ENCODE measurements at places on chromosomes 5 and 9.

DNA sequence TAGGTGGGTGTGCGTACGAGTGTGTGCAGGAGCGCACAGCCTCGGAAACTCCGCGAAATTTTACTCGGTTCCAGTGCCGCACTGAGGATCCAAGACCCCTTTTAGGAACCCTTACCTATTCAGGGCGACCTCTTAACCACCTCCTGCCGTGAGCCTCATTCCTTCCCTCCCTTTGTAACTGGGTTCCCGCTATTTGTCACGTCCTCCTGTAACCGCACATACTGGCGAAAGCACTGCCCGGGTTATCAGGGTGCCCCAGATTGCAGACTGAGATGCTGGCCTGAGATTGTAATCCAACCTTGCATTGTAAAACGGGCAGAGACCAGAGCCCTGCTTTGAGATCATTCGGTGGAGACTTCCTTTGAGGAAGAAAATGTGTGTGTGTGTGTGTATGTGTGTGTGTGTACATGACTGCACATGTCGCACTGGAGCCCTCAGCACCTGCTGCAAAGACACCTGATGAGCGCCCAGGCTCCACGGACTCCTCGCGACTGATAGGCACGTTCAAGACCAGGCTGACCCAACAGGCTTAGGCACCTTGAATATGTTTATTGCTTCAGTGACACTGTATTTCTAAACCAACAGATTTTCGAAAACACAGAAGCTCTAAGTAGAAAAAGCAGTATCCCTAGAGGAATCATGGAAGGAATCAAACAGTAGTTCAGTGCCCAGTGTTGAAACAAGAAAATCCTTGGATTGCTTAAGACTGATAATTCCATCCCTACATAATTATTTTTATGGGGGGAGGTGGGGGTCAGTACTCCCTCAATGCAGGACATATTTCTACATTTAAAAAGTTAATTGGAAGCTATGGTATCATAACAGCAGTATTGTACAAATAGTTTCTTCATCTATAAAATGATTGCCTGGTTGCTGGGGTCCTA, 86.5 kb upstream of the TNFAIP8 start:
- DNase-seq: no peak

DNA sequence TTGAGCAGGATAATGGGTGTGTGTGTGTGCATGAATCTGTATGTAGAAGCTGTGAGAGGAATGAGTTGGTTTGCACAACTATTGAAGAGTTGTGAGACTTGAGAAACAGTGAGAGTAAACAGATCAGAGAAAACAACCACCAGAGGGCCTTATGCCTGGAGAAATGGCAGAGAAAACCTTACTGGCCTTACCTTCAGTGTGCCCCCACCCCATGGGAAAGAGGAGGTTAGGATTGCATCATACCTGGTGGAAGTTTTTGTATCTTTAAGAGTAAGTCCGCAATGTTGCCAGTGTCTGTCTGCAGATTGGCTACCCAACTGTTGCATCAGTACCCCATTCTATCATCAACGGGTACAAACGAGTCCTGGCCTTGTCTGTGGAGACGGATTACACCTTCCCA, 1909.4 kb upstream of the WWC1 start:
- DNase-seq: no peak

DNA sequence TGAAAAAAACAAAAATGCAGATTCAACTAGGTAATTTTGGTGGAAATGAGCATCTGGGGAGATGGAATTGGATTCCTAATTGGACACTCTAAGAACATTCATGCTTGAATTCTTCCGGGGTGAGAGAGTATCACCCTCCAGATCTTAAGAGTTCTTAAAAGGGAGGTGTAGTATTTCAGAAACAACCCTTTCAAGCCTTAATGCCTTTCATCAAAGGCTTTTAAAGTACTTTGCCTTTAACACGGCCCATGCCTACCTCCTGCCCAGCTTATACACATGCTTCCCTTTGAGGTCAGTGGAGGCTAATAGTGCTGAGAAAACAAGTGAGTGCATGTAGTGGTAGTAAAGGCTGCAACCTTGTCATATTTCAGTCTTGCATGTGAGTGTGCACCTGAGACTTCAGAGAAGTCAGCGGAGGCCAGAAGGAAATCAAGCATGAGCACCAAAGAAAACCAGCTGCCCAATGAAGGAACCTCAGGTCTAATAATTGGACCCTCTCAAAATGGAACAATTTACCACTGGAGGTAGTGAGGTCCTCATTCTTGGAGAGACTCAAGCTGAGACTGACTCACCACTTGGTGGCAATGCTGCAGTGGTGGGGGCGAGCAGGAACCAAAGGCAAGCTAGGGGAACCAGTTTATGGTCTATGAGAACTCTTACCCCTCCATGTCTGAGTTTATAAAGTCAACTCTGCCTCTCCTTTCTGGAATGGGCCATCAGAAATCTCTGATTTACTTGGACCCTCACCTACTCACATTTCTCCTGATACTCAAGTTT, 98.4 kb upstream of the GDNF start:
- no peak for DNase-seq

GRCh38 chr5:81838307-81838906, 87.5 kb upstream of the SSBP2 start:
- DNase-seq: no peak

- DNase-seq: no peak
These were observed 16.4 kb upstream of the C5orf58 start for GRCh38 chr5:170216257-170216864.

DNA sequence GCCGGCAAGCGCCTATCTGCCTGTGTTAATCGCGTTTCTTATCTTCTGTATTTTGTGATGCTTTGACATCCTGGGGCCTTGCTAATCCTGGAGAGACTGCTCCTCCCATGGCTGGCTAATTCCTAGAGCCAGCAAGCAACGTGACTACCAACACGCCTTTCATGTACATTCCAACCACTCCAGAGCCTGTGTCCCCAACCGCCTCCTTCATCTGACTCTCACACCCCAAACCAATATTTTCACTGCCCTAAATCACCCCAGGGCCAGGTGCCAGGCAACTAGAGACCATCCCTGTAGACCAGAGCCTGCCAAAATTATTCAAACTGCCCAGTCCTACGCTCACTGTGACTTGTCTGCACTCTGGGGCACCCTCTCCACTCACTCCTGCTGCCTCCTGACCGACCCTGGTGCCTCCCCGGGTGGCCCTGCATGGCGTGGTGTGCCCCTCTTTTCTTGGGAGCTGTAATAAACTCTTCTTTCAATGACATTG, 50.5 kb upstream of the COL5A1 start:
- DNase-seq: no peak

DNA sequence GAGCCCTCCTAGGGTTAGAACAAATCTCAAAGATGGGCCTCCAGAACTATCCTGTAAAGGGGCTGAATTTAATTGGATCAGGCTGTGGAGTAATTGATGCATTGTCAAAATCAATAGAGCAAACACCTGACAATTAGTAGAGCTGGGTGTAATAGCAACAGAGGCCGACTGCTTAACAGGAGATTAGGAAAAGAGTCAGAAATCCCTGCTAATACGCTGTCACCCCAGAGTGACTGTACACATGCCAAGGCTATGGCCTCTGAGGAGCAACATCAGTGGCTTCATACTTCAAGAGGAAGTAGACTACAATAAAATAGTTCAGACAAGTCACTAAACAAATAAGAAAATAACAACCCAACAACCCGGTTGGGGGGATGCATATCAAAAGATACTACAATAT, 18.7 kb upstream of the GRPEL2 start:
- no peak for DNase-seq

GRCh38 chr9:21585756-21586752, 103.9 kb upstream of the IFNE start:
- no peak for DNase-seq

- DNase-seq: no peak
These were observed 910 bp downstream of the TRIM14 start for GRCh38 chr9:98117984-98118639.

Data from cardiac septum (tissue), 1 donor.